ENCODE measurements at places on chromosomes 6 and 20. TPM values are rescaled to one million over a fixed set of nuclear protein-coding genes. Genes with fewer than 3 reads are reported as not detected.

The TPD52L1 gene
- 64.5 TPM for total RNA-seq

The ZC2HC1B gene
- not detected for total RNA-seq

The ZBP1 gene
- not detected for total RNA-seq

The MROH8 gene
- 0.33 TPM for total RNA-seq

The RSPO4 gene
- total RNA-seq = 0.13 TPM

The PTCRA gene
- not detected for total RNA-seq

The LRRN4 gene
- total RNA-seq = 224 TPM

The OR2J2 gene
- not detected for total RNA-seq
